ENCODE measurements at places on chromosomes 1 and 21. TPM values are rescaled to one million over a fixed set of nuclear protein-coding genes. Genes with fewer than 3 reads are reported as not detected.
A peak's percentile ranks its signal among the peaks of the same experiment; 100 is the strongest.

GRCh38 chr1:38267037-38268036 lies 220.7 kb upstream of the POU3F1 start:
- DNase-seq, result no peak

GRCh38 chr21:42670884-42671283 lies 17.5 kb downstream of the PDE9A start:
- DNase-seq, result no peak

DNA sequence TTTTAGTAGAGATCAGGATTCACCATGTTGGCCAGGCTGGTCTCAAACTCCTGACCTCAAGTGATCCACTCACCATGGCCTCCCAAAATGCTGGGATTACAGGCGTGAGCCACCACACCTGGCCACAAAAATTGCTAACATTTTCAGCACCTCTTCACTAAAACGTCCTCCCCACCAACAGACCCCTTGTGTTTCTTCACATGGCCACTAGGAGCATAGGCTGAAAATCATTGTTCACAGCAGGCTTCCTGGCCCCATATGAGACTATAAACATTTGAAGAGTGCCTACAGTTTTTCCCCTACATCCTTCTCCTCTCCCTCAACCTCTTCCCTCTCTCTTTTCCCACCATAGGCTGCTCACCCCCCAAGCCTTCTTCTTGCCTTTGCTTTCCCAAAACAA lies 28.0 kb upstream of the SFPQ start:
- peak; percentile 24 for DNase-seq

GRCh38 chr1:57839526-57839925 lies 415.7 kb upstream of the DAB1 start:
- DNase-seq, result no peak

- no peak for DNase-seq
Observed at GRCh38 chr1:67559222-67559700, 125.7 kb upstream of the GADD45A start.

DNA sequence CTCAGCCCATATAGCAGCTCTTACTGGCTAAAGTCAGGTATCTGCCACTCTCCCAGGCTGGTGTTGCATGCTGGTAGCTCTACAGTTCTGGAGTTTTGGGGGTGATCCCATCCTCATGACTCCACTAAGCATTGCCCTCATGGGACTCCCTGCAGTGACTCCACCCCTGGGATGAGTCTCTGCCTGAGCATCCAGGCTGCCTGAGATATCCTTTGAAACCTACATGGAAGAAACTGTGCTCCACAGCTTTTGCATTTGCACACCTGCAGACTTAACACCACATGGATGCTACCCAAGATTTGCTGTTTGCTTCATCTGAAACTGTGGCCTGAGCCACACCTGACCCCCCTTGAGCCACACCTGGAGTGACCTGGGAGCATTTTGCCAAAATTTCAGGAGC lies 226.4 kb downstream of the C1orf94 start:
- DNase-seq, result no peak

GRCh38 chr1:94231746-94232145 lies 5.6 kb downstream of the ARHGAP29 start:
- DNase-seq, result no peak

DNA sequence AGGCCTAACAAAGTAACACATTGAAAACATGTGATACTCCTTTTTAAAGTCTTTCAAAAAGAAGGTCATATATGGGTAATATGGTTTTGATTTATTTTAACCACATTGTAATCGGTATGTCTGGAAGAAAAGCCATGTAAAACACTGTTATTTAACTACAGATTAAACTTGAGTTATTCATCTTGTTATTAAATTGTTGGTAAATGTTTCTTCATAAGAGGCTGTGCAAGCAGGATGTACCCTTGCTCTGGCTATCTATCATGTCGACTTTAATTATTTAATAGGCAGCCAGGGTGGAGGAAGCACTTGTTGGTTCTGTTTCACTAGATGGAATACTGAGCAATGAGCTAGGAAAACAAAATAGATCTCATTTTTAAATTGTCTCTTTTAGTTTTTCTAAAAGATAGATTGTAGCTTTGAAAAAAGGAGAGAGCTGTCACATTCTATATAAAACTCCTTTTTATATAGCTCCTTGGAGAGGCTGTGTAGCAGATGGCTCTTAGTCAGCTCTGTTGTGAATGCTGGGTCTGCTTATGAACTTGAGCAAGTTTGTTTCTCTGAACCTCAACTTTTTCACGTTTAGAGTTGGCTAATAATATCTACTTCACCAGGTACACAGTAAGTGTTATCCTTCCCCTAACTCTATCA lies 39.5 kb downstream of the LRRC8B start:
- no peak for DNase-seq

GRCh38 chr1:33719326-33719725 lies 144.6 kb upstream of the HMGB4 start:
- DNase-seq, result no peak

- no peak for DNase-seq
Observed at GRCh38 chr21:34536820-34537219, 24.8 kb upstream of the KCNE1 start.

- no peak for DNase-seq
Observed at GRCh38 chr1:97392701-97393100, 528.1 kb downstream of the DPYD start.

DNA sequence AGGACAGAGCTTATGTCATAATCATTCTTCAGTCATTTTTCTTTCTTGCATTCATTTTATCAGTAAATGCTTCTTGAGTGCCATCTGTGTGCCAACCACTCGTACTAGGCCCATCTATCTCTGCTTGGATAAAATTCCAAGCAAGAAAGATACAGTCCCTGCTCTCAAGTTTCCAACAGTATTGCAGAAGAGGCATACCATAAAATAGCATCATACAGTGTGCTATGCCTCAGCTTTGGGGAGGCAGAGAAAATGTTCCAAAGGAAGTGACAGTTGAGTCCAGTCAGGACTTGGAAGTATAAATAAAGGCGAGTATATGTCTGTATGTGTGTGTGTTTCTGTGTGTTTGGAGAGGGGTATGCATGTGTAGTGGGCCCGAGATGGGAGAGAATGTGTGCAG lies 113.4 kb upstream of the HOOK1 start:
- DNase-seq, result no peak

GRCh38 chr1:74548961-74549750 lies 36.7 kb upstream of the LRRC53 start:
- no peak for DNase-seq

GRCh38 chr1:109598655-109599054 lies 20.8 kb downstream of the GNAT2 start:
- peak; percentile 31 for DNase-seq

- DNase-seq, result no peak
Observed at GRCh38 chr1:32291145-32291707, 657 bp upstream of the HDAC1 start.

DNA sequence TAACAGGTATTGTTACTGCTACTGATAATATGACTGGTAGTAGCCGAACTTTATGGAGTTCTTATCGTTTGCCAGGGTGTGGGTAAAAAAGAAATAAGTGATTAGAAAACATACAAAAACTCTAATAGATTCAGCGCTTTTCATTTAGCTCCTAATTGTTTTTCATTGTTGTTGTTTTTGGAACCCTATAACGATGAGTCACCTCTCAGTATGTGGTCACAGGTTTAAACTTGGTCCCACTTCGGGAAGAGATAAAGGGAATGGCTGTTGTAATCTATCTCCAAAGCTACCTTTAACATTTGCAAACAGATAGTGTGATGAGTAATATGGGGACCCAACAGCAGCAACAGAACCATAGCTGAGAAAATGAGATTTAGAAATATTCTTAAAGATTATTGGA lies 62.7 kb upstream of the BCL10 start:
- no peak for DNase-seq

DNA sequence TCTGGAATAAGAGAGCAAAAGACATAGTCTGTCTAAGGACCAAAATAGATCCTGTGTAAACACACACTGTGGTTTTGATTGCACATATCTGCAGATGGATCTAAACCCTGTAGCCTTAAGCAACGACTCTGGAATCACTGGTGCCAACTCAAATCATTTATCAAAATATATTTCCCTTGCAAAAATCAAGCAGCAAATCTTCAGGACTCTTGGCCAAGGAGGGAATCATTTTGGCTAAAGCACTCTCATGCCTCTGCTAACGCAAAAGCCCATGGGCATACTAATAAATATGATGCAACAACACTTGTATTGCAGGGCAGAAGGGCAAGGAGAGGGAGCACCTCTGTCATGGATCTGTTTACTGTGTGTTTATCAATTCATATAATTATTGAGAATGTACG lies 155.4 kb upstream of the DUSP10 start:
- DNase-seq, result no peak

DNA sequence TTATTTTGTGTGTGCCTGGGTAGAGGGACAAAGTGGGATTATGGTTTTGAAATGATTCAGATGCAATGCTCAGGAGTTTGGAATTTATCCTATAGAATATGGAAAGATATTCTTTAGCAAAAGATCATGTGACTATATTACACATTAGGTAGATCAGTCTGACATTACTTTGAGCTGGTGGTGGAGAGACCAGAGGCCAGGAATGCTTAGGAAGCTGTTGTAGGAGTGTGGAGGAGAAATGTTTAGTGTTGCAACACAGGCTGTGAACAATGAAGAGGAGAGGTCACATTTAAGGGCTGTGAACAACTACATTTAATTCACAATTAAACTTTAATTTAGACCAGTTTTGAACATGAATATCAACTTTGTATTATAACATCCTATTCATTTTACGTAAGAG lies 45.3 kb upstream of the PODN start:
- no peak for DNase-seq

The SELE gene
- total RNA-seq, result 14.3 TPM

The FAM177B gene
- total RNA-seq, result not detected

The WLS gene
- total RNA-seq, result 99.6 TPM

The CRABP2 gene
- total RNA-seq, result 9.5 TPM

The SPATA1 gene
- total RNA-seq, result 1.2 TPM

The DTL gene
- total RNA-seq, result 11.6 TPM

The LCE1D gene
- not detected for total RNA-seq

Measured in endothelial cell (in vitro differentiated cells).